ENCODE measurements at places on chromosomes 5 and 9. TPM values are rescaled to one million over a fixed set of nuclear protein-coding genes. Genes with fewer than 3 reads are reported as not detected.

Gene RAB3C
- polyA plus RNA-seq, result 0.32 TPM

Gene STKLD1
- polyA plus RNA-seq, result 7.3 TPM

Gene ANKRD18B
- polyA plus RNA-seq, result 2.4 TPM

Gene TAF11L14
- not detected for polyA plus RNA-seq

Gene IL3
- not detected for polyA plus RNA-seq

DNA sequence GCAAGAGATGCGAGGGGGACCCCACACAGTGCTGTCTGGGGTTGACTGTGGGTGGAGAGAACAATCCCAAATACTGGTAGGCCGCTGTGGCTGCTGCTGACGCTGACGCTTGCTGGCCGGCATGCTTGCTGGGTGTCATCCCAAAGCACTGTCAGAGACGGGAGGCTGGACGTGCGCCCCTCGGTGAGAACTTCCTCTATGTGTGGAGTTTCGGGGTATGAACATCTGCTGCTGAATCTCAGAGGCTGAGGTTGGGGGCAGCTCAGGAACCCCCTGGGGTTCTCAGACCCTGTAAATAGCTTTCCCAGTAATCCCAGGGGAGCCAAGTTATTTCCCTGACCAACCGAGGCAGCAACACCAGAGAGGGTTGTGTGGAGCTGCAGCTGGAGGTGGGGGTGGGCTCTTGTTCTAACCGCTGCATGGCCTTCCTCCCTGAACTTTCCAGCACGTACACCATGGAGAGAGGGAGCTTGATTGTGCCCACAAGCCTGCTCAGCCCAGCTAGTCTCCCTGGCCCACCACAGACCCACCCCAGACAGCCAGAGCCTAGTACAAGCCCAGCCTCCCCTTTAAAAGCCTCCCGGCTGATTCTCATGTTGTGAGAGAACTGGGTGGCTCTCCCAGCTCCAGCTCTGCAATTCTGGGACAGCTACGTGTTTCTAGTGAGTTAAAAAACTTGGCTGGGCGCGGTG lies 21.8 kb upstream of the SLC12A7 start:
- peaks cover 4% of the 10 kb centered on the region for H3K4me1 ChIP-seq
- H3K4me3 ChIP-seq, result no peak overlapping the region
- H3K36me3 ChIP-seq, result no peaks in the 10 kb centered on the region
- no peaks in the 10 kb centered on the region for H3K27me3 ChIP-seq
- H3K27ac ChIP-seq, result no peak overlapping the region

- no peaks in the 10 kb centered on the region for H3K27me3 ChIP-seq
- no peaks in the 10 kb centered on the region for H3K36me3 ChIP-seq
- H3K4me3 ChIP-seq, result no peak overlapping the region
- no peak for DNase-seq
Observed at GRCh38 chr5:125657936-125658335, 765.3 kb upstream of the GRAMD2B start.

All from cardiac muscle cell (in vitro differentiated cells and primary cell).